ENCODE measurements at places on chromosomes 5 and 9. TPM values are rescaled to one million over a fixed set of nuclear protein-coding genes. Genes with fewer than 3 reads are reported as not detected.

IGIP gene
- total RNA-seq: 12.3 TPM

INSL6 gene
- not detected for total RNA-seq

C9orf153 gene
- 0.41 TPM for total RNA-seq

TRAF1 gene
- total RNA-seq: 3.7 TPM

TMEM252 gene
- 0.18 TPM for total RNA-seq

Measured in left cardiac atrium (tissue), 4 donors.